ENCODE measurements at places on chromosomes 2 and 18.

DNA sequence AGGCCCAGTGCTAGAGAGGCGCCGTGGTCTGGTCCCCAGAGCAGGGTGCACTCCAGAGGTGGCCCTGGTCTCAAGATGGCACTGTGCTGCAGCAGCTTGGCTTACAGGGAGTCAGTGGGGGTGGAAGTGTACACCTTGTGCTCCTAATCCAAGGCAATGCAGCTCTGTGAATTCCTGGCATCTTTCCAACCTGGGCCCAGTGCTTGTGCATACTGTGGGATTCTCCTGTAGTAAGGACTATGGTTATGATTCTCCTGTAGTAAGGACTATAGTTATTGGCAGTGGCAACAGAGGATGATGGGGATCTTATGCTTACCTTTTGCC, 616.7 kb upstream of the REG3G start:
- DNase-seq = no peak

GRCh38 chr18:52175406-52175805, 164.6 kb upstream of the DCC start:
- no peak for DNase-seq

DNA sequence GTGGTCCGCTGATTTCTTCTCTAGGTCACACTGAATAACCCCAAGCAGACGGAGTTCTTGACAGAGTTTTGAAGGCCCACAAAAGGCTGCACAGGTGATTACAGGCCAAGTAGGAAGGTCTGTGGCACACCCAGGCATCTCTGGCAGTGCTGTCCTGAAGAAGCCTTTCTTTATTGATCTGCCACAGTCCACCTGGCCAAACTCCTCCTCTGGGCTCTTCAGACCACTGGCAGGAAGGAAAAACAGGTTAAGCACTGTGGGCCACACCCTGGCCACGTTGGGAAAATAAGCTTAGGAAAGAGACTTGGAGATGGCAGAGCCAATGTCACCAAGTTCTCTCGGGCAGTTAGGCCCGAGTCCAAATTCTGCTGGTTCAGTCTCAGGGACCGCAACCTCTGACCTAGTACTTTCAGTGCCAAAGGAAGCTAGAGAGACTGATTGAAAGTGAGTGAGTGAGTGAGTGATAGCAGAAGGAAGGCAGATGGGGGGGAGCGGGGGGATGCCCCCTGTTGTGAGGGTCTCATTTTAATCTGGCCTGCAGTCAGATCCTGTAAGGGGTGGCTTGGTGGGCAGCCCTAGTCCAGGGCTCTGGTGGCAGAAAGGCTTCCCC, 102.9 kb downstream of the TGFA start:
- DNase-seq = no peak

- DNase-seq = no peak
Observed at GRCh38 chr2:72003124-72003523, 144.5 kb downstream of the CYP26B1 start.

- DNase-seq = no peak
Observed at GRCh38 chr18:61236356-61237057, 96.7 kb upstream of the CDH20 start.

GRCh38 chr2:43174368-43174916, 52.0 kb downstream of the ZFP36L2 start:
- DNase-seq = peak; percentile 64

DNA sequence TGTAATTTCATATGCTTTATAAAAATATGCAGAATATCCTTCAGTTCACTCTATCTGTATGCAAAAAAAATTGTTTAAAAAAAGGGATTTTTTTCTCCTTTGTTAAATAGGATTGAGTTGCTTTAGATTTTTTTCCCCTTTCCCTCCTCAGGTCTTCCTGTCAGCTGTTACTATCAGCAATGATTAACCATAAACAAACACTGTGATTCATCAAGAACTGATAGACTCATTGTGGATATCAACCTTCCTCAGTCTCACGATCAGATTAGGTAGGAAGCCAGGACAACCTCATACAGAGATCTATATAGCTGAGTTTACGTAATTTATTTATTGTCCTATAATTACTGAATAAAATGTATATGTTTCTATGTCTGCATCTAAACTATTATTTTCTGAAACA, 2136.2 kb upstream of the CELF4 start:
- DNase-seq = no peak

GRCh38 chr2:195445639-195446038, 211.4 kb upstream of the SLC39A10 start:
- no peak for DNase-seq

DNA sequence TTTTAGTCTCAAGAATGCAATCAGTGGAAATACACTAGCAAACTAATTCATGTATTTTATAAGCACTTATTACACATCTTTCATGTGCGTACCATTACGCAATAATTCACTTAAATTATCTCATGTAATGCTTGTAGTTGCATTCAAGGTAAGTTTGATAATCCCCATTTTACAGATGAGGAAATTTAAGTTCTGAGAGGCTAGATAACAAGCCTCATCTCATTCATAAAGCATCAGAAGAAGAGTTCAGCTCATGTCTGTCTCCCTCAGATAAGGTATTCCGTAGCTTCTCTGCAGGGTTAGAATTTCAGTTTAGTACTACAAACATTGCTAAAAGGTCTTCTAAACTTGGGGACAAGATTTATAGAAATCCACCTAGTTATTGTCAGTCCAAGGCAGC, 47.8 kb downstream of the HNMT start:
- DNase-seq = no peak

- DNase-seq = no peak
Observed at GRCh38 chr18:50190926-50191325, 4.0 kb downstream of the MYO5B start.

GRCh38 chr2:238644095-238645081, 203.5 kb upstream of the TWIST2 start:
- no peak for DNase-seq

DNA sequence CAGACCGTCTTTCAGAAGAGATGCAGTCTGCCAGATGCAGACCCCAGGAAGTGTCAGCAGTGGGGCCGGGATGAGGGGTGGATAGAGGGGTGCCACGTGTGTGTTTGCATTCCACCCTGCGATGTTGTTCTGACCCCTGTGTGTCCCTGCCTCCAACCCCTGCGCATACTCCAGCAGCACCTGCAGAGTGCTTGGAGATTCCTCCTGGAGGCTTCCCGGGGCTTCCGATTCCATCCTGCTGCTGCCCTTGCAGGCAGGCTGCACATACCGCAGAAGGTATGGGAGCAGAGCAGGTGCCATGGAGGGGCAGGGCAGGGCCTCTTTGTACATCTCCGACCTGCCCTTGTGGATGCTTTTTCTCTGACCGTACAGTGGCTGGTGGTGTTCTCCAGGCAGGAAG, 177.2 kb downstream of the SH3RF3 start:
- DNase-seq = no peak

- no peak for DNase-seq
Observed at GRCh38 chr18:45108754-45109153, 428.1 kb downstream of the SETBP1 start.

GRCh38 chr2:14996351-14997014, 364.0 kb downstream of the LRATD1 start:
- DNase-seq = no peak

- no peak for DNase-seq
Observed at GRCh38 chr2:24183366-24184069, 8.7 kb downstream of the FAM228A start.

DNA sequence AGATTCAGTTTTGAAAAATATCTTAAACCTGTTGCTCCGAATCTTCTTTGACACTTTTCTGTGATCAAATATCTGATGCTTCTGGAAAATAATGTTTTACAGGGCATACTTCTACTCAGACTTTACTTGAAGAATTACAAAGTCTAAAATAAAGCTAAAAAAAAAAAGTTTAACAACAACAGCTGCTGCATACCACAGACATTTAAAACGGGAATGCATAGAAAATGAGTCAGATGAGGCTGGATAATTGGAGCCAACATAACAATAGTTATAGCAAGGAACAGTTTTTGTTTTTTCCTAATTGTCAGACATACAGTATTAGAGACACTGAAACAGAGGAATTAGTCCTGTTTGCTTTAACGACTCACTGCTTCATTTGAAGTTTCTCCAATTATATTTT, 1090.2 kb downstream of the SUCLG1 start:
- no peak for DNase-seq

- no peak for DNase-seq
Observed at GRCh38 chr2:74512744-74513604, 1.3 kb upstream of the TLX2 start.

DNA sequence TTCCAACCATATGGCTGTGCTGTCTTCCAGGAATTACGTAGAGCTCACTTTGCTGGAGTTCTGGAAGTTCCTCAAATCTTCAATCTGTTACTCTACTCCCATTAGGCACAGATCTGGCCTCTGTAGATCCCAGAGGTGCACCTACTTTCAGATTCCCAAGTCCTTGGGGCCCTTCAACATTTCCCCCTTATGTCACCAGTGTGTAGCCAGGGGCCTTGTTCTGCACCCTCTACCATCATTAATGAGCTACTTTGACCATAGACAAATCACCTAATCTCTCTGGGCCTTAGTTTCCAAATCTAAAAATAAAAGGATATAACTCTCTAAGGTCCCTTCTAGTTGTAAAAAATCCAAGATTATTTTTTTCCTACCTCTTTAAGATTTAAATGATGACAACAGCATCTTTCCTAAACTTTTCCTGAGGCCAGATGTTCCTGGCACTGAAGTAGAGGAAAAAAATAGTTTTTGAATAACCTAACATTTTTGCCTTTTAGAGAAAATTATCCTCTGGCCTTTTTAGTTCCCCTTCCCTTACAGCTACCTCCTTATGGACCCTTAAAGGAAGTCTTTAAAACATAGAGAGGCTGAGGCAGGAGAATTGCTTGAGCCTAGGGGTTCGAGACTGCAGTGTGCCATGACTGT, 31.0 kb upstream of the WIPF1 start:
- DNase-seq = no peak

- DNase-seq = no peak
Observed at GRCh38 chr2:241399941-241400922, 44.1 kb downstream of the FARP2 start.

GRCh38 chr2:9858730-9859068, 15.4 kb downstream of the TAF1B start:
- DNase-seq = no peak

DNA sequence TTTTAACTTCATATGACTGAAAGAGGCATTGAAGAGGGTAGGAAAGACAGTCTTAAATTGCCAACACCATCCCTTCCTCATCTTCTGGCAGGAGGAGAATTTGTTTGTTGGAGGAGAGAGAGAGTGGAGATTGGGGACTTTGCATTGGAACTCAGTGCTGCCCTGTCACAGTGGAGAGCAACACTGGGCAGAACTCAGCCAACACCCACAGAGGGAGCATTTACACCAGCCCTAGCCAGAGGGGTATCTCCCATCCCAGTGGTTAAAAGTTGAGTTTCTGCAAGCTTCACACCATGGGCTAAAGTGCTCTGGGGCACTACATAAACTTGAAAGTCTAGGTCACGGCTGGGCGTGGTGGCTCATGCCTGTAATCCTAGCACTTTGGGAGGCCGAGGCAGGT, 174.1 kb downstream of the ANKRD30B start:
- no peak for DNase-seq

- DNase-seq = no peak
Observed at GRCh38 chr2:207121784-207122183, 44.0 kb downstream of the KLF7 start.

DNA sequence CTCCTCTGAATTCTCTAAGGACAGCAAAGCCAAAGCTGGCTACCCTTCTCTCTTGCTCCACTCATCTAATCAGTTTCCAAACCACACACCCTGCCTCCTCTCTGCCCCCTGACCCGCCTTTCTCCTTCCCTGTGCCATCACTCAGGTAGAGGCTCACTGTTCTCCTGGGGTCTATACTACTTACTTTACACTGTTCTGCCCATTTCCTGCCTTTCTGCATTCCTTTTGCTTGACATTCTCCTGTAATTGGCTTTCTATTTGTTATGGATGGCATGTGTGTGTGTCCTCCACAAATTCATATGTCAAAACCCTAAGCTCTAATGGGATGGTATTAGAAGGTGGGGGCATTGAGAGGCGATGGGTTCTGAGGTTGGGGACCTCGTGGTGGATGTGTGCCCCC, 675.2 kb upstream of the ID2 start:
- no peak for DNase-seq

DNA sequence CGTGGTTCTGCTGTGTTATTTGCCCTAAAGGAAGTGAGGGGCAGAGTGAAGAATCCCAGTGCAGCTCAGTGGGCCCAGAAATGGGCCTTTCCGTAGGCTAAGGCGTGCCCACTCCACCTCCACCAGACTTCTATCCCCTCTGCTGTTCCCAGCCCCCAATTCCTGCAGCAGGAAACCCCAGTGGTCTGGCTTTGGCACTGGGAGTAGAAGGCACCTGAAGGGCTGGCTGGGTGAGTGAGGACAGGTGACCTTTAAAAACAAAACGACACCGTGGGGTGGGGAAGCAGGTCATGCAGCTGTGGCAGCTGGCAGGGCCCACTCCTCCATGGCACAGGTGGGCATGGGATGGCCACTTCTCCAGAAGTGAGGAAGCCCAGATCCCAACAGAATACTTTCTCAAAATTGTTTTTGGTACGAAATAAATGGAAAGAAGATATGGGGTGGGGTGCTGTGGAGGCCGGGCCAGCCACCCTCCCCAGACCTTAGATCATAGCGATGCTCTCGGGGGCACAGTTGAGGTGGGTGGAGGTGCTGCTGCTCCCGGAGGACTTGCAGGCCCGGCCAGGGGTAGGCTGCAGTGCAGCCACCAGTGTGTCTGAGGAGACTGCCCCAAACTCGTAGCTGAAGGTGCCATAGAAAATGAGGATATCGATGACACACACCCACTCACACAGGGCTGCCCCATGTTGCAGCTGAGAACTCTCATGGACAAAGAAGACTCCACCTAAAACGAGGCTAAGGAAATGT, 3.2 kb downstream of the RNF181 start:
- DNase-seq = no peak

- DNase-seq = no peak
Observed at GRCh38 chr2:211836409-211836808, 702.2 kb downstream of the ERBB4 start.

- no peak for DNase-seq
Observed at GRCh38 chr18:36947820-36948348, 119.0 kb downstream of the KIAA1328 start.

DNA sequence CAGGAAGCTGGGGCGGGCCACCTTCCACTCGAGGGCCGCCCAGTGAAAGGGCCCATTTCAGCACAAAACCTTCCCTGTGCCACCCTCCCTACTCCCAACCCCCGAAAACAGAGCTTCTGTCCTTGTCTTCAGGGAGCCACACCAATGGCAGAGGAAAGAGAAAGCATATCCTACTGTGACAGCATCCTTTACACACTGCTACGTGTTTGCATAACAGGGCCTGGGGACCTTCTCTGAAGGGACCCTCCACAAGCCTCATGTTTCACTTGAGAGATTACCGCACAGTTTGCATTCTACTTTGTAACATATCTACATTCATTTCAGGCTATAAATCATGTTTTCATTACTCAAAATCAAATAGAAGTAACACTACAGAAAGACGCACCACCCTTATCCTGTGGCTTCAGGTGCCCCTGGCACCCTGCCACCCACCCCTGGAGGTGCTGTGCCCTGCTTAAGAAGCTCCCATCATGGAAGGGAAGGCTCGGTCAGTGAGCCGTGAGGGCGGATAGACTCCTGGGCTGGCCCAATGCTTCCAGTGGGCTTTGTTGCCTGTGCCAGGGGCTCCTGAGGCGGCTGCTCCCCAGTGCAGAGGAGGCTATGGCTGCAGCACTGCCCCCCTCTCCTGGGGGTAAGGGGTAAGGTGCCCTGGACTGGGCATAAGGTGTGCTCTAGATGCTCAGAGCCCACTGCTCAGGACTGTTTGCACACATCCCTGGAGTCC, 52.0 kb downstream of the EIPR1 start:
- DNase-seq = no peak

All from CD4-positive, alpha-beta T cell (primary cell).